ENCODE measurements at places on chromosomes 1 and 21. TPM values are rescaled to one million over a fixed set of nuclear protein-coding genes. Genes with fewer than 3 reads are reported as not detected.

GRCh38 chr1:237478842-237479241 is 411.9 kb downstream of the ZP4 start:
- no peak for DNase-seq

DNA sequence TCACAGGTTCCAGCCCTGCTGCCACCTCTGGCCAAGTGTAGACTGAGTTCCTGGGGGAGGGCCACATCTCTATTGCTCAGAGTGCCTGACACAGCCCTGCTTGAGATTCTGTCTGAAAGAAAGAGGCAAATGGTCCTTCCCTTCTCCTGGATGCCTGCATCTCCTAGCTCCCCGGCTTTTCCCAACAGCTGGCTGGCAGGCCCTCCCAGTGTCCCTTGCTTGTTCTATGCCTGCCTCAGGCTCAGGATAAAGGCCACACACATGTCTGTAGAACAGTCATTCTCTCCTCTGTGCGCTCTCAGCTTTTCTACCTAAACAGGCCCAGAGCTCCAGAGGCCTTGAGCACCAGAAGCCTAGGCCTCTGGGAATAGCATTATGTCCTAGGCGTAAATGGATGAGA is 343.4 kb upstream of the USP24 start:
- no peak for DNase-seq

DNA sequence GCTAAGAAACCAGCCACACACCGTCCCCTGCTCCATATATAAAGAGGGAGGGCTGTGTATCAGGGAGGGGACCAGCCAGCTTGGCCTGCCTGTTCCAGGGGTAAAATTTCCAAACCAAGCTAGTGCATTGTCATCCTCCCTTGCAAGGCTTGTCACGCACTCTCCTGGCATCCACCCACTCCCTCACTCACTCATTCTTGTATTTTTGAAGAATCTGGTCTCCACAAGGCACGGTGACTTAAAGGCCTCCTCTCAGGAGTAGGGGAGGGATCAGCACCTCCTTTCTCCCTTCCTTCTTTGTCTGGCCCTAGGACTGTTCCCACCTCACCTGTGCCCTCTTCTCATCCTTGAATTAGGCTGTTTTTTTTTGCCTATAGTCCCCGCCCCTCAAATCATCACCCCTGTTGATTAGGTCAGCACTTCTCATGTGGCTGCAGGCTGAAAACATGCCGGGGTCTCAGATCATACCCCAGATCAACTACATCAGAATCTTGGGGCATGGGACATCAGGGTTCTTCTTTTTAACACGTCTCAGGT is 5.0 kb downstream of the ABCA4 start:
- no peak for DNase-seq

The HES2 gene
- polyA plus RNA-seq = not detected

The TGFB2 gene
- polyA plus RNA-seq = 66.7 TPM

DNA sequence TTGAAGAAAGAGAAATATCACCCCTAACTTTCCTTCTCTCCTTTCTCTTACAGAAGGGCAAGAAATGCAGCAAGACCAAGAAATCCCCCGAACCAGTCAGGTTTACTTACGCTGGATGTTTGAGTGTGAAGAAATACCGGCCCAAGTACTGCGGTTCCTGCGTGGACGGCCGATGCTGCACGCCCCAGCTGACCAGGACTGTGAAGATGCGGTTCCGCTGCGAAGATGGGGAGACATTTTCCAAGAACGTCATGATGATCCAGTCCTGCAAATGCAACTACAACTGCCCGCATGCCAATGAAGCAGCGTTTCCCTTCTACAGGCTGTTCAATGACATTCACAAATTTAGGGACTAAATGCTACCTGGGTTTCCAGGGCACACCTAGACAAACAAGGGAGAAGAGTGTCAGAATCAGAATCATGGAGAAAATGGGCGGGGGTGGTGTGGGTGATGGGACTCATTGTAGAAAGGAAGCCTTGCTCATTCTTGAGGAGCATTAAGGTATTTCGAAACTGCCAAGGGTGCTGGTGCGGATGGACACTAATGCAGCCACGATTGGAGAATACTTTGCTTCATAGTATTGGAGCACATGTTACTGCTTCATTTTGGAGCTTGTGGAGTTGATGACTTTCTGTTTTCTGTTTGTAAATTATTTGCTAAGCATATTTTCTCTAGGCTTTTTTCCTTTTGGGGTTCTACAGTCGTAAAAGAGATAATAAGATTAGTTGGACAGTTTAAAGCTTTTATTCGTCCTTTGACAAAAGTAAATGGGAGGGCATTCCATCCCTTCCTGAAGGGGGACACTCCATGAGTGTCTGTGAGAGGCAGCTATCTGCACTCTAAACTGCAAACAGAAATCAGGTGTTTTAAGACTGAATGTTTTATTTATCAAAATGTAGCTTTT is 2.4 kb downstream of the CCN1 start:
- no peak for DNase-seq

DNA sequence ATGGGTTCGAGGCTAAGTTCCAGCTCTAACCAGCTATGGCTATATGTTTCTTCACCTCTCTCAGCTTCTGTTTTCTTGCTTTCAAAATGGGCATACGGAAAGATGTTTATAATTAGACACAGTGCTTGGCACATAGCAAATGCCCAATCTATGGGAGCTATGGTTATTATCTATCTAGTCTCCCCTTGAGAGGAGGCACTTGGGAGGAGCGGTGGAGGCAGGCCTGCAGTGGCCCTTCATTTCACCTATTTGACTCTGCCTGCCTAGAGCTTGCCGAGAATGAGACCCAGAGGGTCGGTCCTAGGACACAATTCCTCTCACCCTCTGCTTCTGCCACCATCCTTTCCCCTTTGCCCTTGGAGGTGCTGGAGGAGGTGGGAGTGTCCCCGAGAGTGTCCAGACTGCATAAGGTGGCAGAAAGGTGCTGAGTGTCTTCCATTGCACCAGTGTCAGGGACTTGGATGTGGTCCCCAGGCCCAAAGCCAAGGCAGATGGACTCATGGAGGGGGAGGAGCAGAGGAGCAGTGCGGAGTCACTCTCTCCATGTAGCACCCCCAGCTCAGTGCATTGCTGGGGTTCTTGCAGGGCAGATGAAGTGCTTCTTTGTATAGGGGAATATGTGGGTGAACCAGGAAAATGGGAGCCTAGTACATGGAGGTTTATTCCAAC is 9.0 kb downstream of the LGR6 start:
- no peak for DNase-seq

The C4BPA gene
- polyA plus RNA-seq = 0.47 TPM

DNA sequence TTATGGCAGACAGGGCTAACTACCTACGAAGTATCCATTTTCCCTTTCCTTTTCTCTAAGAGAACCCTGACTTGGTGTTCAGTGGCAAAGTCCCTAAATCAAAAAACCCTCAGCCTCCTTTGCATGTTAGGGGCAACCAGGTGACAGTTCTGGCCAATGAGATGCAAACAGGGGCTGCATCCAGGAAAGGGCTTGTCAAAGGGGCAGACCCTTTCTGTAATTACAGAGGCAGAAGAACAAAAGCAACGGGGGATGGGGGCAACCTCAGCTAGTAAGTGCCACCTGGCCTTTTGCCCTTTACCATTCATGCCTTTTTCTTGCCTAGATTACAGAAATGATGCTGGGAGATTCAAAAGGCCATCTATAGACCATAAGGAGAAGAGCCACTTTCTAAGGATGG is 34.4 kb downstream of the GLUL start:
- DNase-seq = no peak

DNA sequence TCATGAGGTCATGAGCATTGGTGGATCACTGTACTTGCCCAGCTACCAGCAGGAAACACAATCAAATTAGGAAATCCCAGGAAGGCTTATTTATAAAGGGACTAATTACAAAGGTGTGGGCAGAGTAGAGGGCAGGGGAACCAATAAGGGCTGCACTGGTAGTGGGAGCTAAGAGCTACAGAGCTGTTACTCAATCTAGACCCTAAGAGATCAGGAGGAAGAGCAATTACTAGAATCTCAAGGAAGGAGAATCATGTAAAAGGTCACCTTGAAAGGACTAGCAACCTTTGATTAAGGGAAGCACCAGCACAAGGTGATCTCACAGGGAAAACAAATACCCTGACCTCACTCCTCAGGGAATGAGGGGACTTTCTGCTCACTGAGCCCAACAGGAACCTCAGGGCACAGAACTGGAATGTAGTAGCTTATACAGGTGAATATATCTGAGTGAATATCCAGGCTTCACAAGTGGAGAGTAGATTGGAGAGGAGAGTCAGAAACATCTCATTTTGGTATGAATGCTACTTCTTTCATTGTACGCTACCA is 66.8 kb downstream of the SAMSN1 start:
- no peak for DNase-seq

DNA sequence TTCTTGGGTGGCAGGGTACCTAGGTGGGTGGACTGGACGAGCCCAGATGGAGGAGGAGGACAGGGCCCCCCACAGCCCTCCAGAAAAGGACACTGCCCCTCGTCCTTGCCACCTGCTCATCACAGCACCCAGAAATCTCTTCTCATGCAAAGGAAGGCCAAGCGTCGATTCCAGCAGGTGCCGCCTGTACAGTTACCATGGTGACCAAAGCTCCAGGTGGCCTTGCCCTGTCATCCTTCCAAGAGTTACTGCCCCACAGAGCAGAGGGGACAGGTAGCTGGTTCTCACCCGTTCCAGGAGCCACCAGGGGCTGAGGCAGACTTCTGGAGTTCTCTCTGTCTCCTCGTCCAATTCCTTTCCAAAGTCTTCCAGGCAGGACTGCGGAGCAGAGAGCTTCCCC is 119.9 kb upstream of the VAMP3 start:
- no peak for DNase-seq

GRCh38 chr1:160726114-160726497 is 12.9 kb upstream of the SLAMF7 start:
- DNase-seq = no peak

DNA sequence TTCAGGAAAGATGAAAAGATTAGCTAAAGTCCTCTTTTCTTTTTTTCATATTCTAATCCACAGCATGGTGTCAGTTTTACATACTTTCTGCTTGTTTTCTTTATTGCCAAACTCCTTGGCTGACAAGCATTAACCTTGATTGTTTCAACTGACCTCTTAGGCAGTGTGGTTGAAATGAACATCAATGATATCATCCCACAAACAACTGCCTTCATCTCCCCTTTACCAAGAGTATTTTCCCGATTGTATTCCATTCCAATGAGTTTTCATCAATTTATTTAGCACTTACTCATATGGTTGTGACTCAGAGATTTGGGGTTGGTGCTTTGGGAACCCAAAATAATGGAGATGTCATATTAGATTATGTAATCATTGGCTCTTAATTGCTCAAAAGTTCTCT is 71.8 kb downstream of the SPAG17 start:
- DNase-seq = no peak

GRCh38 chr1:154747380-154747739 is 122.7 kb downstream of the KCNN3 start:
- no peak for DNase-seq

The OR2L8 gene
- polyA plus RNA-seq = not detected

GRCh38 chr1:61851849-61852669 is 109.8 kb downstream of the PATJ start:
- peak; percentile 77 for DNase-seq

The LENEP gene
- polyA plus RNA-seq = not detected

The PLD5 gene
- 1.2 TPM for polyA plus RNA-seq

The BSND gene
- polyA plus RNA-seq = 0.04 TPM

DNA sequence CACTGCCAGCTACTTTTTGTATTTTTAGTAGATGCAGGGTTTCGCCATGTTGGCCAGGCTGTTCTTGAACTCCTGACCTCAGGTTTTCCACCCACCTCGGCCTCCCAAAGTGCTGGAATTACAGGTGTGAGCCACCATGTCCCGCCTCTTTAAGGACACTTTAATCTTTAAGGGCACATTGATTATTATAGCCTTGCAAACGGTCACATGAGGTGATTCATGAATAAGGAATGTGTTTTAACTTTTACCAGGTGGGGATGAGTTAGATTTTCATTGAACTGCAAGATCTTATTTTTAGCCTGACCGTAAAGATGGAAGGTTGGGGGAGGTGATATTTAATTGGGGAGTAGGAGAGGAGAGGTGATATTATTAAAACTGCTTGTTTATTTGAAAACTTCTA is 61.9 kb downstream of the TBCE start:
- no peak for DNase-seq

GRCh38 chr1:18951818-18952391 is 4.6 kb downstream of the IFFO2 start:
- DNase-seq = no peak

GRCh38 chr1:154862907-154863306 is 7.2 kb downstream of the KCNN3 start:
- no peak for DNase-seq

The GBP5 gene
- 0.85 TPM for polyA plus RNA-seq

- DNase-seq = no peak
Measured at GRCh38 chr1:197384471-197384870, 116.4 kb downstream of the CRB1 start.

- DNase-seq = no peak
Measured at GRCh38 chr1:30966690-30967369, 58.3 kb upstream of the SDC3 start.

DNA sequence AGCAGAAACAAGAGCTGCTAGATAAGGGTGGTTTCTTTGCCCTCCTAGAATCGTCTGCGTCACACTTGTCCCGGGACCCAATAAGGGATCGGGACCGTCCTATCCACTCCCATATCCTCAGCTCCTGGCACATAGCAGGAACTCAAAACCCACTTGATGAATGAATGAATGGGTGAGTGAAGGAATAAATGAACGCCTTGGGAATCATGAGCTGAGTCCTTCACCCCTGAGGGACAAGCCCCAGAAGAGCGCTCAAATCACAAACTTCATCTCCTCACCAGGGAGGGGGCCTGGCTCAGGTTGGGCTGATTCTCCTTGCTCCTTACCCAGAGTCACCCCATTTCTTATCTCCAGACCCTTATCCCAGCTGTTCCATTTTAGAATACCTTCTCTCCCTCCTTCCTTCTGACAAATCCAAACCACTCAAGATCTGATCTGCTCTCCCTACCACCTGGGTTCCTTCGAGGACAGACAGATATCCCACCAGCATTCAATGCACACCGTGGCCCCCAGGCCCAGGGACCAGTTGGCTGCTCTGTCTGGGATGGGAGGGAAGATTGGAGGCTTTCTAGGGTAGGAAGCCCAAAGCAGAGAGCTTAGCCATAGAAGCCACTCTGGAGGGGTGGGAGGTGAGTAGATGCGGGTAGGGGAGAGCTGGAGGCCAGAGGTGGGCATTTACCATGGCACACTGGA is 643 bp upstream of the MOB3C start:
- DNase-seq = no peak

DNA sequence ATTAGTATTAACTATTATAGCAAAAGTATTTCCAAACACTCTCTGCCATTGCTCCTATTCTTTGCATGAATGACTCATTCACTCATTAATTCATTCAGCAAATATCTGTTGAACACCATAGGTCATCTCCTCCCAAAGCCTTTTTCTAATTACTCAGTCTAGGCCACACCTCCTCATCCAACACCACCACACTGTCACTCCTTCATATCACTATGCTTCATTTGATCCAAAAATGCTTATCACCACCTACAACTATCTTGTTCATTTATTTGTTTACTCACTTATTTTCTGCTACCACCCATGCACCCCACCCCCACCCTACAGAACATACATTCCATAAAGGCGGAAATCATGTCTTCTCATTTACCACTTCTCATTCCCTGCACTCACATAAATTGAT is 94.4 kb upstream of the TNFSF4 start:
- no peak for DNase-seq

The C1orf232 gene
- polyA plus RNA-seq = not detected

GRCh38 chr1:243416495-243416894 is 160.7 kb downstream of the SDCCAG8 start:
- DNase-seq = no peak

GRCh38 chr21:37862536-37862935 is 53.7 kb downstream of the KCNJ6 start:
- DNase-seq = no peak

The SYTL1 gene
- polyA plus RNA-seq = 0.49 TPM

- DNase-seq = no peak
Measured at GRCh38 chr21:45528981-45529784, 13.1 kb downstream of the SLC19A1 start.

GRCh38 chr1:63779338-63780211 is 5.8 kb downstream of the ROR1 start:
- no peak for DNase-seq

The A3GALT2 gene
- polyA plus RNA-seq = not detected

All from forelimb muscle (tissue), 1 donor.